Esophagus muscularis mucosa (tissue), 4 donors: ENCODE measurements at places on chromosomes 7 and 10. TPM values are rescaled to one million over a fixed set of nuclear protein-coding genes. Genes with fewer than 3 reads are reported as not detected.

GRCh38 chr7:133977409-133978274, 149.5 kb upstream of the LRGUK start:
- no peaks in the 10 kb centered on the region for H3K4me1 ChIP-seq
- H3K36me3 ChIP-seq: no peaks in the 10 kb centered on the region
- no peak overlapping the region for H3K4me3 ChIP-seq
- H3K27ac ChIP-seq: no peak overlapping the region
- no peaks in the 10 kb centered on the region for H3K27me3 ChIP-seq

GRCh38 chr7:128759242-128759641, 16.4 kb downstream of the OPN1SW start:
- no peak for DNase-seq
- peaks cover 15% of the 10 kb centered on the region for H3K4me1 ChIP-seq
- H3K36me3 ChIP-seq: peaks cover 29% of the 10 kb centered on the region
- H3K27ac ChIP-seq: peak overlapping the region; percentile 83

- peak overlapping the region; percentile 67 for H3K27ac ChIP-seq
- H3K4me1 ChIP-seq: peaks cover 80% of the 10 kb centered on the region
- peaks cover 27% of the 10 kb centered on the region for H3K36me3 ChIP-seq
- no peak overlapping the region for H3K4me3 ChIP-seq
These were observed 32.3 kb downstream of the CAV1 start for GRCh38 chr7:116557066-116557585.

Gene USP54
- 45.6 TPM for total RNA-seq

DNA sequence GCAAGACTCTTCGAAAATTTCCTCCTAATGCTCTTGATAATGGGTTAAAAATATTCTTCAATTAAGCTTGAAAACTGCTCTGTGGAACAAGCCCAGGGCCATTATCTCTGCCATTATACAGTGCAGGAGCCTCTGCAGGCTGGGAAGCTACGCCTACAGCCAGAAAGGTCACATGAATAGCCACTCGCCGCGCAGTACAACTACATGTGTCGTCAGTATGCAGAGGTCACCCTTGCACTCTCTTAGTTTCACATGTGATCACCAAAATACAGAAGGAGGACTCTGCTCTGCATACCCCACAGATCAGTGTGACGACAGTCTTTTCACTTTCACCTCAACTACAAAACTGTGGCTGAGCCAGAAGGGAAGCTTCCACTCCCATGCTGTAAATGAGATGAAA, 141.8 kb upstream of the C1QL3 start:
- H3K4me1 ChIP-seq: no peaks in the 10 kb centered on the region
- H3K27ac ChIP-seq: no peak overlapping the region
- H3K36me3 ChIP-seq: no peaks in the 10 kb centered on the region
- H3K4me3 ChIP-seq: no peak overlapping the region

GRCh38 chr10:19451937-19452336, 364.3 kb upstream of the PLXDC2 start:
- no peak overlapping the region for H3K27ac ChIP-seq
- H3K27me3 ChIP-seq: no peaks in the 10 kb centered on the region
- no peaks in the 10 kb centered on the region for H3K4me1 ChIP-seq
- DNase-seq: no peak
- H3K4me3 ChIP-seq: no peak overlapping the region

GRCh38 chr7:17176371-17177032, 122.0 kb upstream of the AHR start:
- no peaks in the 10 kb centered on the region for H3K27me3 ChIP-seq
- no peaks in the 10 kb centered on the region for H3K4me1 ChIP-seq
- no peak overlapping the region for H3K27ac ChIP-seq
- no peak for DNase-seq

DNA sequence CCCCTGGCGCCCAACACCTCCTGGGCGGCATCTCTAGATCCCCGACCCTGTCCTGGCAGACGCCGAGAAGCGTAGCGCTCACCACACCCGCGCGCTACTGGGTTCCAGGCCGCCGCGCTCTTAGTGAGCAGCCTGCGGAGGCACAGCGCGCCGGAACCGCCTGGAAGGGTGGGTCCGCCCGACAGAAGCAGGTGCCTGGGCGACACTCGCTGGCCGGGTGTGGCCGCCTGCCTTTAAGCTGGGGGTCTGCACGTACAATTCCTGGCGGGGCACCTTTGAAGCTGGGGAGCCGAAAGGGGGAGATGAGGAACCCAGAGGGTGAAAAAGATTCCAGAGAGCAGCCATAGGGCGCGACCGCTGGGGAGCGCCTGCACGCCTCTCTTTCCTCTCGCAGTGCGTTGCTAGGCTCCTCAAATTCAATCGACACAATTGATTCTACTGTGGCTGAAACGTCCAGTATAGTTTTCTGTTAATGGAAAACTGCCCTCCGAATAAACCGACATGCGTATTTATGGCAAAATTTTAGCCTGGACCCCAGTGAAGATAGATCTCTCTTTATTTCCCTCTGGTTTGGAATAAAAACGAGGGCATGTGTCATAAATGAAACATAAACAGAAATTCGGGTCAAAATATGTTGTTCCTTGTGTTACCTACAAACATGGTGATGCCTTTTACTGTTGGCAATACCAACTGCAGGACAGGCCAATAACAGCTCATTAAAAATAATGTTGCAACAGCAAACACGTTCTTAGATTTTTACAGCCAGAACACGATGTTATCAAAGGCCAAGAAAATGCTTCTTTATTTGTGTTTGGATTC, 4.6 kb downstream of the HMX3 start:
- peak; percentile 39 for DNase-seq
- H3K4me3 ChIP-seq: no peak overlapping the region
- no peaks in the 10 kb centered on the region for H3K36me3 ChIP-seq
- peaks cover 98% of the 10 kb centered on the region for H3K27me3 ChIP-seq

- peaks cover 8% of the 10 kb centered on the region for H3K4me1 ChIP-seq
- no peak overlapping the region for H3K27ac ChIP-seq
- no peak overlapping the region for H3K4me3 ChIP-seq
- DNase-seq: no peak
- H3K27me3 ChIP-seq: no peaks in the 10 kb centered on the region
These were observed 80.4 kb upstream of the PDE1C start for GRCh38 chr7:32150589-32150988.

Gene HOXA13
- not detected for total RNA-seq
